Keratinocyte (primary cell): ENCODE measurements at places on chromosomes 2 and 18. TPM values are rescaled to one million over a fixed set of nuclear protein-coding genes. Genes with fewer than 3 reads are reported as not detected.

TPO gene
- 0.04 to 0.07 TPM (median 0.05 TPM) in 3 replicates for polyA plus RNA-seq

DNA sequence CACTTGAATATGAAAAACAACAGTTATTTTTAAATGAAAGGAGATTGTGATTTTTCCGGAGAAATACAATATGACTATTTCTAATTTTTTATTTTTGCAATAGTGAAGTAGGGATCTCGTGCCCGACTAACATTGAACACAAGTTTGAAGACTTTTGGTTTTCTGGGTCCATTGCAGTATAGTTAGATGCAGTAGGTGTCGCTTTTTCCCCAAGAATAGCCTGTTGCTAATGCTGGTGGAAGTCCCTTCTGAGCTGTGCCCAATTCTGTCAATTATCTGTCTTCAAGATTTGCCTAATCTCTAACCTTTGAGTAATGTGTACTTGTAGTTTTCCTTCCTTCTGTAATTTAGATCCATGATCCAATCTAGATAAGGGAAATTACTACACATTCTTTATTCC is 36.5 kb downstream of the SEMA4F start:
- no peak overlapping the region for H3K27ac ChIP-seq
- peaks cover 18% of the 10 kb centered on the region for H3K4me1 ChIP-seq

- H3K27ac ChIP-seq = no peak overlapping the region
- H3K27me3 ChIP-seq = no peaks in the 10 kb centered on the region
- H3K36me3 ChIP-seq = no peaks in the 10 kb centered on the region
- no peak overlapping the region for H3K4me3 ChIP-seq
- no peak for DNase-seq
Observed at GRCh38 chr2:188478724-188479123, 187.1 kb downstream of the GULP1 start.

DNA sequence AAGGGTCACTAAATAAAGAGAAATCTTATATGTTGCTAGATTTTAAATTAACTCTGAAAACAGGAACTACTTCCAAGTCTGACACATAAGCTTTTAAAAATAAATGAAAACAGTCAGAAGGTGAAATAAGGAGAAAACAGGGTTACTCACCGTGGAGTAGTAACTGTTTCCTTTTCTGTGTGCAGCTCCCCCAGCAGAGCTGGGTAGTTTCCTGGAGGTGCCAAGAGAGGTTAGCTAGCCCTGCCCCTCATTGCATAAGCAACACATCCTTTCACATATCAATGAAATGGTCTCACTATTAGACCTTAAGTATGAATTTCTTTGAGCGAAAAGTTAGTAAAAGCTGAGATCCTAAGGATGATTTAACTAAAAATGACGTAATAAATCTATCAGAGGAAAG is 54.0 kb upstream of the GPR75 start:
- no peak overlapping the region for H3K27ac ChIP-seq
- H3K4me3 ChIP-seq = no peak overlapping the region

GRCh38 chr2:240624011-240624949 is 1.0 kb upstream of the GPR35 start:
- no peak for DNase-seq
- H3K27ac ChIP-seq = no peak overlapping the region
- H3K27me3 ChIP-seq = no peaks in the 10 kb centered on the region
- H3K4me3 ChIP-seq = no peak overlapping the region
- H3K36me3 ChIP-seq = no peaks in the 10 kb centered on the region

DNA sequence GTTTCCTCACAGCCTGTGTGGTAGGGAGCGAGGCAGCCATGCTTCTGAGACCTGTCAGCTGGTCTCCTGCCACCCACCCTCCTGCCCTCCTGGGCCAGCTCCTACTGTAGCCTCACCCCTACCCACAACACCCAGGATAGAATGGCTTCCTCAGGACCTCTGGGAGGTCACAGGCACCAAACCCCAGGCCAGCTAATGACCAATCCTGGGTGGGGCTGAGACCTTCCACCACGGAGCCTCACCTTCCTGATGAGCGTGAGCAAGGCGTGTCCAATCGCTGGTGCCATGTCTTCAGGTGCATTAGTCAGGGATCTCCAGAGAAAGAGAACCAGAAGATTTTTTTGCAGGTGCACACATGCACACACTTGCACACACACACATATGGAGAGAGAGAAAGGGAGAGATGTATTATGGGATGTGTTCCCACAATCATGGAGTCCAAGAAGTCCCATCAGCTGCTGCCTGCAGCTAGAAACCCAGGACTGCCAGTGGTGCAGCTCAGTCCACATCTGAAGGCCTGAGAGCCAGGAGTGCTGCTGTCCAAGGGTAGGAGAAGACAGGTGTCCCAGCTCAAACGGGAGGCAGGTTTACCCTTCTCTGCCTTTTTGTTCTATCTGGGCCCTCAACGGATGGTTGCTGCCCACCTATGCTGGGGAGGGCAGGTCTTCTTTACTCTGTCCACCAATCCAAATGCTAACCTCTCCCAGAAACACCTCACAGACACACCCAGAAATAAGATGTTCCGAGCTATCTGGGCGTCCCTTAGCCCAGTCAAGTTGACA is 70.4 kb upstream of the HDAC4 start:
- H3K27me3 ChIP-seq = peaks cover 3% of the 10 kb centered on the region
- H3K4me3 ChIP-seq = no peak overlapping the region
- no peak for DNase-seq
- no peaks in the 10 kb centered on the region for H3K4me1 ChIP-seq
- H3K36me3 ChIP-seq = no peaks in the 10 kb centered on the region

DNA sequence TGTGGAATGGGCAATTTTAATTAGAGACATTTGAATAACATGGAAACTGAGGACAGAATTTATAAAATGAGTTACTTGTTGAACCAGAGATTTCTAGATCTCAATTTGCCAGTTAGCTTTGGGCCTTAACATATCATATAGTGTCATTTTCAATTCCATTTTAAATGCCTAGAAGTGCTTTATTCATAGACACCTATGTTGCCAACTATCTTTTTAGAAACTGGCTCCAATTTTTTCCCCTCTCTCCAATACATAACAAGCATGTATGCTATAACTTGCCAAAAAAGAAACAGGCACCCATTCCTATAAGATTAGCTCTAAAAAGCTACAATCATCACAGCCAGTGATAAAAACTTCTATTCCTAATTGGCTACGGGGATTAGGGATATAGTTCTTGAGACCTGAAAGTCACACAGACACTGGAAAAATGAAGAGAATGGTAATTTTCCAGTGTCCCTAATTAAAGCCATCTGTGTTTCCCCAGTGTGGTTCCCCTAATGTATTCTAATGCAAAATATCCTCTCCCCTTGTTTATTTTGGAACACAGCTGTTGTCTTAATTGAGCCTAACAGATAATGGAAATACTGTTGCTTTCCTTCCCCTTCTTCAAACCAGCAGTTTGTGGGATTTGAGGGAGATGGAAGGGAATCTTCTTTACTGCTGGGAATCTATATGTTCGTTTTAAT is 205.5 kb upstream of the FSHR start:
- H3K27me3 ChIP-seq = no peaks in the 10 kb centered on the region
- no peak for DNase-seq
- no peak overlapping the region for H3K27ac ChIP-seq
- no peak overlapping the region for H3K4me3 ChIP-seq
- H3K36me3 ChIP-seq = no peaks in the 10 kb centered on the region
- no peaks in the 10 kb centered on the region for H3K4me1 ChIP-seq

- H3K4me1 ChIP-seq = peaks cover 31% of the 10 kb centered on the region
- no peak overlapping the region for H3K4me3 ChIP-seq
- DNase-seq = no peak
- no peak overlapping the region for H3K27ac ChIP-seq
- H3K27me3 ChIP-seq = no peaks in the 10 kb centered on the region
Observed at GRCh38 chr2:46800218-46800617, 115.4 kb downstream of the MCFD2 start.
